Activated naive CD4-positive, alpha-beta T cell (primary cell): ENCODE measurements at places on chromosomes 7 and 10.

- DNase-seq: no peak
Measured at GRCh38 chr10:132500781-132501415, 36.7 kb upstream of the INPP5A start.

DNA sequence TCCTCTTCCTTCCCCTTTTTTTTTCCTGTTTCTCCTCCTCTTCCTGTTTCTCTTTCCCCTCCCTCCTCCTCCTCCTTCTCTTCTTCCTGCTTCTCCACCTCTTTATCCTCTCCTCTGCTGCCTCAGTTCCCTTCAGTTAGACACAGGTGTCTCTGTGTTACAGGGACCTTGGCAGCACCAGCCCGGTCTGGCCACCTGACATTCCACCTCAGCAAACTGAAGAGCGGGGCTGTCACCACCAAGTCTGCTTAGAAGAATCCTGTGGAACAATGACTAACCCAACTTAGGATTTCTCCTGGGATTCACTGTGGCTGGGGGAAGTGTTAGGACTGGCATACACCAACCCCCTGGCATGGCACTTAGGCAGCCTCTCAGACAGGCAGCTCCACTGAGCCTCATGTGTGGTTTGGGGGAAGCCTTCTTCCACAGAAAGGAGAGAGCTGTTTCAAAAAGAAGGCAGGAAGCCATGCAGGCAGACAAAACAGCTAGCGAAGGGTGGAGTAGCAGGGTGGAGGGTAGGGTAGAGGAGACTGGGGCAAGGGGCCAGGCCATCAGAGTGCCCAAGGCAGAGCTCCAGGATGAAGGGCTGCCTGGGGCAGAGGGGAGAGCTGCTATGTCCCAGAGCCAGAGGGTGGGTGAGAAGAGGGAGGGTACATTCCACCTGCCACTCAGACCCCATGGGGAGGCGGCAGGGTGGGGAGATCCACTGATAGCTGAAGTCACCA, 13.2 kb upstream of the GDF10 start:
- DNase-seq: no peak

DNA sequence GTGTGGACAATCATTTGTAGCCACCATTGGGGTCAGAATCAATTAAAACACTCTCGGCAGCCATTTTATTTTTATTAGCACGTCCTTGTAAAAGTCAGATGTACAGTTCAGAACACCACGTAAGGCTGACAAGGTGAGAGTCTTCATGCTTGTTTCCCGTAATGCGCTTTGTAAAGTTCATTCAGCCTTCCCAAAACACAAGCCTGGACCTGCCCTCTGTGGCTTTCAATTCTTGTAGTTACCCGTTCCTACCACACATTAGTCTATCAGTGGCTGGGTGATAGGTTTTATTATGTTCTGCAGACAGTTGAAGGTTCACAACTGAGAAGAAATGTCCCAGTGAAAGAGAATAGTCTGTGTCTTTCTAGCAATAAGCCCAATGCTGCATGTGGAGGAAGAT, 35.4 kb downstream of the GAD2 start:
- DNase-seq: no peak

DNA sequence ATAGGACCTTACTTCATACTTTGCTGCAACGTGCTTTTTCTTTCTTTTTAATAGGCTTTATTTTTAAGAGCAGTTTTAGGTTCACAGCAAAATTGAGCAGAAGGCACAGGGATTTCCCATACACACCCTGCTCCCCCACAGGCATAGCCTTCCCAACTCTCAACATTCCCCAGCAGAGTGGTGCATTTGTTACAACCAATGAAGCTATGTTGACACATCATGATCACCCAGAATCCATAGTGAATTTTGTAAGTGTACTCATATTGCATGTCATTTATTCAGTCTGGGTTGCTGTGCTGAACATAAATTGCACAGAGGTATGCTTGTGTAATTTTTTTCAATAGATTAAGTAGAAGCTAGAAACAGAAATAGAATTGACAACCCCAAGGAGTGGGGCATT, 327.3 kb downstream of the INHBA start:
- no peak for DNase-seq

- DNase-seq: no peak
Measured at GRCh38 chr7:68457481-68457880, 1140.8 kb upstream of the AUTS2 start.

DNA sequence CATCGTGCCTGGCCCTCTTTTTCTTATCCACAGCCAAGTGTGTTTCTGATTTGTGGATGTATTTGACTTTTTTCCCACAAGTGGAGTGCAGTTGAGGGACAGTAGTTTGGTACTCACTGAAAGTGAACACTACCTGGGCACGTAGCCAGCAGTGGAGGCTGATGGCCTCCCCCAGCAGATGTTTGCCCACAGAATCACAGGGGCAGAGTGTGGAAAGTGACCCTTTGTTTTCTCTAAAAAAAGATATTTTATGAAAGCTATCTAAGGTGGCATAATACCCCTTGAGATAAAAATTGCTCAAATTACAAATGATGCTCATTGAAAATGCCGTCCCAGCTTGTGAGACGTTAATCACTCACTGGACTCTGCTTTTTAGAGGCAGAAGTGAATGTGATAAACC, 29.1 kb downstream of the WDR37 start:
- no peak for DNase-seq

DNA sequence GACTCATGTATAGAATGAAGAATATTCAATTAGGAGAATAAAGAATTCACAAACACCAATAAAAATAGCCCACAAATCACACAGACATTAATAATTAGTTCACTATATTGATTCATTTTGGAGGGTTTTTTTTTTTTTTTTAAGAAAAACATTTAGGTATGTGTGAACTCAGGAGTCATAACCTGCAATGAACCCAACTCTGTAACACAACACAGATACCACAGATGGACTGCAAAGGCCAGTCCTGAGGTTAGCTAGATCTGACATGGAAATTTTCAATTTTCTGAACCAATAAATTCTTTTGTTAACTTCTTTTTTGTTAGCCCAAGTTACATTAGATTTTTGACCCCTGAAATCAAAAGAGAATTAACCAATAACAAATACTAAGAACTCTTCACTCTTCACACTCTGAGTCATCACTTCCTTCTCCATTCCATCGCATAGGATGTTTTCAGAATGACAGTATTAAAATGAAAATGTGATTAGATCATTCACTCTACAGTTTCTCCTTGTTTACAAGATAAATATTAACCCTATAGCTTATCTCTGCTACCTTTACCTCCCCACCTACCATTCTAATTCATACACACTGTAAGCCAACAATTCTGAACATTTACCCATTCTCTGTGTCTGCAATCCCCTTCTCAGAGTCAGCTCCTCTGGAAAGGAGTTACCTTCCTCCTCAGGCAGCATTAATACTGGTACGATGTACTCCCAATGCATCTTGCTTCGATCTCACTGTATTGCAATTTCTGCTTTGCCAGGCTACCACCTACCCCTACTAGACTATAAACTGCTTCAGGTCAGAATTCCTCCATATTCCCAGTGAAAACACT, 141.5 kb downstream of the LRRN3 start:
- no peak for DNase-seq

GRCh38 chr7:46220066-46220630, 299.1 kb upstream of the IGFBP3 start:
- no peak for DNase-seq

- no peak for DNase-seq
Measured at GRCh38 chr7:107678110-107678753, 17.6 kb downstream of the SLC26A4 start.

GRCh38 chr7:43933902-43934560, 7.8 kb downstream of the UBE2D4 start:
- no peak for DNase-seq

DNA sequence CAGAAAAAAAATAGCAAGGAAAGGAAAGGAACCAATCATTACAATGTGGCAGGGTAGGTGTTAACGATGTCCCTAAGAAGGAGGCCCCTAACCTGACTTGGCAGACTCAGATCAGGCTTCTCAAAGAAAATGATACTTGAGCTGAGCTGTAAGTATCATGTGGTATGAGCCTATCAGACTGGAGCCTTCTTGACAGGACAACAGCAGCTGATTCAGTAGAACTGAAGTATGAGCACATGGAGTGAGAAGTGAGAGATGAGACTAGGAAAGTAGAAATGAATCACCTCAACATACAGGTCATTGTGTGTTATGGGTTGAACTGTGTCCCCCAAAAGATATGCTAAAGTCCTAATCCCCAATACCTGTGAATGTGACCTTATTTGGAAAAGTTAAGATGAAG, 66.3 kb downstream of the MTERF1 start:
- DNase-seq: no peak

GRCh38 chr7:42720012-42720411, 191.9 kb downstream of the C7orf25 start:
- DNase-seq: no peak

DNA sequence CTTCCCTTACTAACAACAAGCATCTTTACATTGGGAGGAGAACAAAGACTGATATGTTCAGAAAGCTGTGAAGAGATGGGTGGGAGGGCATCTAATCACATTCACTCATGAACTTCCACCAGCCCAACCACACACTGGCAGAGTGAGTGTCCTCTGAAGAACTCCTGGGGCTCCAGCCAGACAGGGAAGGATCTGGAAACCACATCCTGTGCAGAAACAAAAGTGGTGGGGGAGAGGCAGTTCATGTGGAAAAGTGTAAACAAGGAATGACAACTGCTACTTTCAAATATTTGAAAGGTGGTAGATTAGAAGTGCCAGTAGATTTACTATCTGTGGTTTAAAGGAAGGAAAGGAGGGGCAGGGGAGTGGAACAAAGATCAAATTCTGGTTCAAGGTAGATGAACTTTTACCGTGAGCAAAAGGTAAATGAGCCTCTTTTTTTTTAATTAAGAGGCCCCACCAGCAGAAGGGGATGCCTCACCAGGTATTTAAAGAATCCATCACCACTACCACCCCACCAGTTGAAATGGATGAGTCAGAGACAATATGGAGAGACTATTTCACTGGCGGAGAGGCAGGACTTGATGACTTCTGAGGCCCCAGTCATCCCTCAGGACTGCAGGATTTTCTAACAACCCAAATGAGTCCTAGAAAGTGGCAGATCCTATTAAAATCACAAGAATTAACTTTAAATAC, 34.5 kb downstream of the GOT1 start:
- DNase-seq: no peak

DNA sequence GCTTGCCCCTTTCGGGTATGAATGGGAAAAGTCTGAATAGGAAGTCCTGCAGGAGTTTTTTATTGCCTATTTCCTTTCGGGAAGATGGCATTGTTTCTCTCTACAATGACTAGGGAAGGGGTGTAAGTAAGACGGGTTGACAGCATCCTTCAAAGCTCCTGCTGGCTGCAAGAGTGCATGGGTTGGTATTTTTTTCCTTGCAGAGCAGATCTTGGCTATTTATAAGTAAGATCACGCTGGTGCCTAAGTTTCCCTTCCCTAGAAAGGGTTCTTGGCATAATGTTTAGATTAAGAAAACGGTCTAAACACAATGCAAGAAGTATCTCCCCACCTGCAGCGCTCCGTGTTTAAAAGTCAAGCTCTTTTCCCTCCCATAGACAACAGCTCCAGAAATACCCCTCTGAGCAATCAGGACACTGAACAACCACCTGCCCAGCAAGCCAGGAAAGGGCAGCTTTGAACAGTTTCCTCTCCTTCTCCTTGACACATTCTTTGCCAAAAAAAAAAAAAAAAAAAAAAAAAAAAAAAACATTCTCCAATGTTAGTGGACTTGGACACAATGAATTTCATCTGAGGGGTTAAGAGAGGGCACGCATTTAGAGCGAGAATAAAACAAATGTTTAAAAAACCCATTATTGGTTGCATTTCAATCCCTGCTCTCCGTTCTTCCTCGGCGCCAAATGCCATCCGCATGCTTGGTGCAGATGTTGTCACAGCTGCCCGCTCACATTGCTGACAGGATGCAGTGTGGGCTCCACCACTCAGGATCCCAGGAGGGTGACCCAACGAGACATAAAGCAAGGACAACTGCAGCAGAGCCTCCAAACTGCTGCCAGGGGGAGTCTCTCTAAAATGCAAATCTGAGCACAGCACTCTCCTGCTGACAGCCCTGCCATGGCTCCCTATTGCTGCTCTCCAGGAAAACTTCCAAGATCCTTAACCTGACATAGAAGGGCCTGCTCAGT, 427.4 kb upstream of the MGMT start:
- DNase-seq: no peak

- no peak for DNase-seq
Measured at GRCh38 chr7:7918736-7919448, 49.7 kb upstream of the GLCCI1 start.

- no peak for DNase-seq
Measured at GRCh38 chr7:16531707-16532106, 5.1 kb downstream of the LRRC72 start.

DNA sequence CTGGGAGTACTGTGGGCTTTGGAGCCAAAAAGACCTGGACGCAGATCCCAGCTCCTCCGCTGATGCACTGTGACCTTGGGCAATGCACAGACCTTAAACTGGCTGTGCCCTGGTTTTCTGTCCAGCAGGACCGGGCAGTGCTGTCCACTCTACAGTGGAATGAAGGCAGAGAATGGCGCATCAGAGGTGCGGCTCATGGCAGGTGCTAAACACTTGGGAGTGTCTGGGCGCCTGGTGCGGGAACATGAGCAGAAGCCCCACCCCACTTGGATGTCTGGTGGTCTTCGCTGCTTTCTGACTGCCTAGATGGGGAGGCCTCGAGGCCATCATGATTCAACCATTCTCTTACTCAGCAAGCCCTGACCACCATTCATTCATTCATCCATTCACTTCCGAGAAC, 153.7 kb downstream of the GRK5 start:
- DNase-seq: no peak

DNA sequence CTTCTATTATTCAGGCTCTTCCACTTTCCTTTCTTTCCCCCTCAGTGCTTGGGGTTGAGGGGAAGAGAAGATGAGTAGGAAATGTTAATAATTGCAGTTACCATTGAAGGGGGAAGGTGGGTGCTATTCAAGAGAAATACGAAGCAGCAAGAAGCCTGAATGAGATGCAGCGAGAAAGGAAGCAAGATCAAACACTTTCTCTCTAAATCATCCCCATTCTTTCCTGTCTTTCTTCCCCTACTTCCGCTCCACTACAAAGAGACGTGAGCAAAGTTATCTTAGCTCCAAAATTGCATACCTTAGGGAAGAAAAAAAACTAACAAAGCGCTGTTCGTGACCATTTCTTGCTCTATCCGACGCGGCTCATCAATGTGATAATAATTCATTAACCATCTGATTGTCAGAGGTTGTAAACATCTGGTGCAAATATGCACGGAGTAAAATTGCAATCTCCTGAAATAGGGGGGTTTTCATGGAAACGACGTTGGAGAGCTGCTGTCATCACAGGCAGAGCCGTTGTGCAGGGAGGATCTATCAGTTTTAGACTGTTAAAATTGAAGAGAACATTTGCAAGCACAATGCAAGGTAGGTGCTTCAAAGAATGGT, 15.2 kb upstream of the PARD3 start:
- no peak for DNase-seq
